EH (cell line): ENCODE measurements at places on chromosomes 3 and 15.

GRCh38 chr15:93722165-93722564 lies 509.2 kb upstream of the MCTP2 start:
- DNase-seq, result no peak

GRCh38 chr15:34610354-34610753 lies 26.9 kb upstream of the GOLGA8B start:
- DNase-seq, result peak; percentile 29

GRCh38 chr3:185935465-185936272 lies 2.1 kb downstream of the TRA2B start:
- DNase-seq, result peak; percentile 51

DNA sequence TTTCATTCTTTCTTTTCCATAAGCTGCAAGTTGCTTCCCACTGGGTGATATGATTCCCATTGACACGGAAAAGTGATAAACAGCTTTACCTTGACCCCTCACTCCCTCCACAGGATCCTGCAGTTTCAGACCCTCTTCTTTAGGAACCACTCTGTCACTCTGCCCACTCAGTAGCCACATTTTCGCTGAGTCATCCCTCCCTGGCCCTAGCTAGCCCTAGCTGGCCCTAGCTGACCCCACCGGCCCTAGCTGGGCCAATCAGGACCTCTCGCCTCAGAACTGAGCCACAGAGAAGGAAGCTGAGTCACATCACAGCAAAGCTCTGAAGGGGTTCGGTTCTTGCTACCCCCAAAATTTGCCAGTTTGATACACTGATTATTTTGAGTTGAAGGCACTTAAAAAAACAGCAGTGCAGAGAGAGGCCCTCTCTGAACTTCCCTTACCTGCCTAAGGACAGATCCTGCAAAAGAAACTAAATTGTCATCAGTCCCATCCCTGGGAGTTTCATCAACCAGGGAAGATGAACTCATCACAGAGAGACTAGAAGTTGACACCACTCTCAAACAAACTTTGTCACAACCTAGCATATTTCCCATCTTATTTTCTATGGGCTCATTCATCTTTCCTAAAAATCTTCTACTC lies 233.5 kb upstream of the PROK2 start:
- DNase-seq, result peak; percentile 47

DNA sequence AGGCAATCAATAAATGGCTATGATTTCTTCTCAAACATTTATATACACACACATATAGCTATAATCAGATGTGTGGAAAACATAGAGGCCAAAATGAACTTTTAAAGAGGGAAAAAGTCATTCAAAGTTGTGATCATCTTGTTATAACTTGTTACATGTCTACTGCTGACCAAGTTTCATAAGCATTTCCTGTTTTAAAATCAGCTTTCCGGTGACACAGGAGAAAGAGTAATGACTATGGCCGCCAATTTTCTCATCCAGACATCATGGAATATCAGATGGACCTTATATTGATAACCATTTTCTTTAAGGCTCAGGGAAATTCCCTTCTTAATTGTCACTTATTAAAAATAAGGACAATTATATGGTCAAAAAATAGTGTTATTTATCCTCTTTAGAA lies 71.7 kb upstream of the AGTR1 start:
- DNase-seq, result no peak

- DNase-seq, result peak; percentile 52
These were observed 244.1 kb downstream of the SLCO3A1 start for GRCh38 chr15:92097474-92098178.

GRCh38 chr3:145637105-145637504 lies 523.9 kb downstream of the PLOD2 start:
- DNase-seq, result no peak

GRCh38 chr3:134437211-134437752 lies 48.5 kb downstream of the ANAPC13 start:
- peak; percentile 43 for DNase-seq

- DNase-seq, result peak; percentile 10
These were observed 944.7 kb downstream of the MCTP2 start for GRCh38 chr15:95175914-95176658.

GRCh38 chr15:50487287-50487686 lies 59.2 kb downstream of the USP50 start:
- no peak for DNase-seq

DNA sequence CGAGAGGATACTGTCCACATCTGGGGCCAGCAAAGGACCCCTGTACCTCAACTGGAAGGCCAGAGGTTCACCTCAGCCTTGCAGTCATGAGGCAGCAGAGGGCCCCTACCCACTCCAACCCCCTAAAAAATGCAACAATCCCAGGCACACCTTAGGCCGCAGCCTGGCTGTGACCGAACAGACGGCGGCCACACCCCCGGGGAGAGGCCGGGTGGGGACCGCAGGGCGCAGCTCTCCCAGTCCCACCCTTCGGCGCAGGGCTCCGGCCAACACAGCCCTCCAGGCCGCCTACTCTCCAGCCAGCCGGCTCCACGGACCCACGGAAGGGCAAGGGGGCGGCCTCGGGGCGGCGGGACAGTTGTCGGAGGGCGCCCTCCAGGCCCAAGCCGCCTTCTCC lies 457 bp upstream of the DNAJA4 start:
- DNase-seq, result no peak

DNA sequence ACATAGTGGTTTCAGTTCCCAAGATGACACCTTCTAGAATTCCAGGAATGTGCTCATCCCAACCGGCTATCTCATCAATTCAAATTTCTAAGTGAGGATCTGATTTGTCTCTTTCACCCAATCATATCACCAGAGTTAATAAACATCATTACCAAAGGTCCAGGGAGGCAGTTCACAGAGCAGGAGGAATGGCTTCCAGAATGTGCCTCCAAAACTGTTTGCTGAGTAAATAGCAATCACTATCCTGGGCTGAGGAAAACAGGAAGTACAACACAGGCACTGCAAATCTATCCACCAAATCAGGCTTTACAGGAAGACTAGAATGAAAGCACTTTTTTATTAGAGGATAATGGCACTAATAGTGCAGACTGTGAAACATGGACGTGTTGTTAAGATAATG lies 61.5 kb downstream of the OSBPL10 start:
- no peak for DNase-seq

- DNase-seq, result no peak
These were observed 121.3 kb upstream of the SOX14 start for GRCh38 chr3:137642831-137643230.

DNA sequence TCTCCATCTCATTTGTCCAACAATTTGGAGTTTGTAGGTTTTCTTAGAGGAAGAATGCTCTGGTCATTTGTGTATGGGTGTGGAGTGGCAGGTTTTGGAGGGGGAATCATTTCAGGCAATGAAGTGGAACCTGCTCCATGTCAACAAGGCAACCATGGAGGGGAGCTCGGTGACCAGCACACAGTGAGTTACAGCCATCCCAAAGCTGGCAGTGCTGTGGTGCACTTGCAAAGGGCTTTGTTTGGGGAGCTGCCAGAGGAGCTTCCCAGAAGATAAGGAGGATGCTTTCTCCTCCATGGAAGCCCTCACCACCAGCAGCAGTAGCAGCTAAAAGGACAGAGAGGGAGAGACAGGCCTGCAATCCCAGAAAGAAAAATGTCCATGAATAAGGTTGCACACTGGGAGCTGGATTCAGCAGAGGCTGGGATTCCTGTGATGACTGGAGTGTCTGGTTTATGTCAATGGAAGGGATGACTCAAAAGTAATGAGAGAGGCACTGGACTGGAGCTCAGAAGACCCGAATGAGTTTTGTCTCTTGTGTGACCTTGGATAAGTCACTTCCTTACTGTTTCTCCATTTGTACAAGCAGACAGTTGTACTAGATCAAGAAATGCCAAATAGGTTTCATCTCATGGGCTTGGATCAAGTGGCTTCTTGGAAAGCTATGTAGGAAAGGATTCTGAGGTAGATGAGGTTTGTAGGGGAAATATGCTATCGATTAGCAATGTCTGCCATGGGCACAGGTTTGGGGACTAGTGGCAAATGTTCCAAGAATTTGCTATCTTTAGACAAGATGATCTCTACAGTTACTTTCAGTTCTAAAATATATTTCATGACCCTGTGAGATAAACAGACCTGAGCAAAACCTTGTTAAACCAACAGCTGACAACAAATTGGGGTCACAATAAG lies 27.2 kb upstream of the UBE2Q2 start:
- no peak for DNase-seq

DNA sequence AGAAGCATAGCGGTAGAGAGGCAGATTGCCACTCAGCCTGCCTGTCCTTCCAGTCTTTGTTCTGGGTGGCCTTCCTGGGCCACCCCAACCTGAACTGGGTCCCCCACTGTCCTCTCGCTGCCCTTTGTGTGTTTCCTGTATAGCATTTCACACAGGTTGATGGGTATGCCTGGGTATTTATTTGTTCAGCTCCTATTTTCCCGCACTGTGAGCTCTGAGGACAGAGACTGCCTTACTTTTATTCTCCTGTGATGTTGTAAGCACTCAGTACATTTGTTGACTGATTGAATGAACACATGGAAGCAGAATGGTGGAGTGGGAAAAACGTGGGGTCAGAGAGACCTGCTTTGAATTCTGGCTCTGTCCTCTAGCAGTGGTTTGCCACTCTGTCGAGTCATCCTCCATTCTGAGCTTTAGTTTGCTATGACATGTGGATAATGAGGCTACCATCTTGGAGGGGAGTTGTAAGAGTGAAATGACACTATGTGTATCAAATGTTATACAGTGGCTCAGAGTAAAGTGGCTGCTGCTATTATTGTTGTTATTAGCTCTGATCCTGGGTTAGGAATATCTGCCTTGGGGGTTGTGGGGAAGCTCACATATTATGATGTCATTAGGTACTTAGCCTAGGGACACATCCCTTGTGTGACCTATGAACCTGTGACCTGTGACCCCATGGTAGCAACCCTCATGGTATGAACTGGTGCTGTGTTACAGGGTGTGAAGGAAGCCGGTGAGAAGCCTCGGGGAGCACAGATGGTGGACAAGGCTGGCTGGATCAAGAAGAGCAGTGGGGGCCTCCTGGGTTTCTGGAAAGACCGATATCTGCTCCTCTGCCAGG lies 6.4 kb downstream of the PLEKHO2 start:
- DNase-seq, result no peak

DNA sequence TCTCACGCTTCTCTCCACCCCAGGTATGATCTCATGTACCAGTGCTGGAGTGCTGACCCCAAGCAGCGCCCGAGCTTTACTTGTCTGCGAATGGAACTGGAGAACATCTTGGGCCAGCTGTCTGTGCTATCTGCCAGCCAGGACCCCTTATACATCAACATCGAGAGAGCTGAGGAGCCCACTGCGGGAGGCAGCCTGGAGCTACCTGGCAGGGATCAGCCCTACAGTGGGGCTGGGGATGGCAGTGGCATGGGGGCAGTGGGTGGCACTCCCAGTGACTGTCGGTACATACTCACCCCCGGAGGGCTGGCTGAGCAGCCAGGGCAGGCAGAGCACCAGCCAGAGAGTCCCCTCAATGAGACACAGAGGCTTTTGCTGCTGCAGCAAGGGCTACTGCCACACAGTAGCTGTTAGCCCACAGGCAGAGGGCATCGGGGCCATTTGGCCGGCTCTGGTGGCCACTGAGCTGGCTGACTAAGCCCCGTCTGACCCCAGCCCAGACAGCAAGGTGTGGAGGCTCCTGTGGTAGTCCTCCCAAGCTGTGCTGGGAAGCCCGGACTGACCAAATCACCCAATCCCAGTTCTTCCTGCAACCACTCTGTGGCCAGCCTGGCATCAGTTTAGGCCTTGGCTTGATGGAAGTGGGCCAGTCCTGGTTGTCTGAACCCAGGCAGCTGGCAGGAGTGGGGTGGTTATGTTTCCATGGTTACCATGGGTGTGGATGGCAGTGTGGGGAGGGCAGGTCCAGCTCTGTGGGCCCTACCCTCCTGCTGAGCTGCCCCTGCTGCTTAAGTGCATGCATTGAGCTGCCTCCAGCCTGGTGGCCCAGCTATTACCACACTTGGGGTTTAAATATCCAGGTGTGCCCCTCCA lies 19.1 kb downstream of the TYRO3 start:
- DNase-seq, result no peak

DNA sequence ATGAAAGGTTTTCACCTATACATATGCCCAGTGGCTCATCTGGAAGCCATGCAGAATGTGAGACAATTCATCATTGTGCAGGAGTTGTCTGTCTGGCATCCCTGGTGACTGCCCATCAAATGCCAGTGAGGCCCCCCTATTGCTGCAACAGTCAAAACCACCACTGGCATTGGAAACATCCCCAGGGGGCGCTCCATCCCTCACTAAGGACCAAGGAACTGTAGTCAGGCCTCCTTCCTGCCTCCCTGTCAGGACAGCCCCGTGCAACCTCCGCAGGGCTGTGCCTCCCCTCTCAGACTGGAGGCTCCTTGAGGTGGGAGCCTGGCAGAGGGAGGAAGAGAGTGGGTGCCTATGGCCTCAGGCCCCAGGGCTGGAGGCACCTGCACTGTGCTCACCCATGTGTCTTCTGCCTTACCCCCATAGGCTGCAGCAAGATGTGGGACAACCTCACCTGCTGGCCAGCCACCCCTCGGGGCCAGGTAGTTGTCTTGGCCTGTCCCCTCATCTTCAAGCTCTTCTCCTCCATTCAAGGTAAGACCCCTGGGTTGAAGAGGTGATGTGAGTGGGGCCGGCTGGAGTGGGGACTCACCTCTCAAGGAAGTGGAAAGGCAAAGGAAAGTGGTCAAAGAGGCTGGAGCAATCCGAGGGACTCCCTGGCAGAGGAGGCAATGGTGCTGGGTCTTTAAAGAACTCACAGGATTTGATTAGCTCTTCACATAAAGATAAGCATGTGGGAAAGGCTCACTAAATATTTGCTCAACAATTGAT lies 16.5 kb downstream of the VIPR1 start:
- no peak for DNase-seq

DNA sequence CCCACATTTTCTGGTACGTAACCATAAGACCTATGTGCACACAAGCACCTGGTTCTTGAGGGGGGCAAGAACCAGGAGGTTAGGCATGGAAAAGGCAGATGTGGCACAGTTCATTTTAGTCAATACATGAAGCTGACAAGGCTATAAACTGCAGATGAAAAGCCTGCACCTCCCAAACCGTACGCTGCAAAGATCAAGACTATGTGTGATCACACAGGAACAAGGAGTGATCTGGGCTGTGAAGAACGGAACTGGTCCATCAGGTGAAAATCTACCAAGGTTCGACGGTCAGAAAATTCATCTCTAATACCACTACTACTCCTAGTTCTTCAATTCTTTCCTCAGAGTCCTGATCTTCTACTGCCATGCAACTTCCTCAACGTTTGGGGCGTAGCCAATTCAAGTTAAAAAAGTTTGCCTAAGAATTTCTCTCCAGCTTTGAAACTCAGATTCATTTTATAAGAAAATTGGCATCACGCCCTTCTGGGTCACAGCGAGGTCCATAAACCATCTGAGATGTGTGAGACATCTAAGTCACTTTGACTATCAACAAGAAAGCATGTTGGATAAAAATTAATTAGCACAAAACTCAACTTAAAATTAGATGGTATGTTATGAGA lies 41.9 kb downstream of the PLD1 start:
- no peak for DNase-seq

GRCh38 chr3:19877656-19878055 lies 56.4 kb downstream of the EFHB start:
- DNase-seq, result no peak

GRCh38 chr3:128863560-128863959 lies 15.9 kb upstream of the ACAD9 start:
- no peak for DNase-seq

- peak; percentile 34 for DNase-seq
These were observed 627 bp downstream of the NT5DC2 start for GRCh38 chr3:52532838-52533622.
